ENCODE measurements at places on chromosomes 7 and 10.

DNA sequence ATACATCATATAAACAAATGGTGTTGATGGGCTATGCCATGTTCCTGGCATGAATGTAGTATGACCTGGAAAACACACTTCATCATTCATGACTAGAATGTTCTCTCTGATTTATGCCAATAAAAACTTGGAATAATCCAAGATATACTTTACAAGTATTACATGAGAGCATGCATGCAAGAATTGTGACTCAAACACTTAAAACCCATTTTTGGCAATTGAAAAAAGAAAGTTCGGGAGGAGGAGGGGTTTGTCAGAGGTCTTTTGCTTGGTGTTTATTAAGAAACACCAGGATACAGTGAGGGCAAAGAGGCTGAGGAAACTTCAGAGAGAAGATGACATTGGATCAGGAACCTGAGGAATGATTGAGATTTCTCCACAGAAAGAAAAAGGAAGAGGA lies 10.2 kb upstream of the CUL1 start:
- DNase-seq: no peak

- no peak for DNase-seq
Observed at GRCh38 chr7:95586951-95587301, 9.4 kb downstream of the PDK4 start.

- no peak for DNase-seq
Observed at GRCh38 chr7:151872531-151873401, 4.1 kb downstream of the PRKAG2 start.

DNA sequence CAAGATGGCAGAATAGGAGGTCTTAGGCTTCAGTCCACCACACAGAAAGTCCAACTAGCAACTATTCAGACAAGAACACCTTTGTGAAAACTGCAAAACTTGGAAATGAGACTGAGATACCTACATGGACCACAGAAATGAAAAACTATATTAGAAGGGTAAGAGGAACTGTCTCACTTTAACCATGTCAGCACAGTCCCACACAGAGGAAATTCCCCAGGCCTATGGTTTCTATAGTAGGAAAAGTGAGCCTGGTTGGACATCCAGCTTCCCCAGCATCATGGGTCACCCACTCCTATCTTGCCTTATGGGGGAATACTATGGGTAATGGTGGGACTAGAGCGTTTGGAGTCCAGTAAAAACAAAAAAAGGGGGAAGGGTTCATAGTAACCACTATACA lies 38.8 kb upstream of the CDK6 start:
- no peak for DNase-seq

GRCh38 chr10:48548531-48549135 lies 56.2 kb downstream of the ARHGAP22 start:
- no peak for DNase-seq

- DNase-seq: peak; percentile 90
Observed at GRCh38 chr7:46291601-46292150, 370.6 kb upstream of the IGFBP3 start.

- no peak for DNase-seq
Observed at GRCh38 chr7:49159536-49159935, 235.2 kb downstream of the CDC14C start.

GRCh38 chr7:52719677-52720076 lies 315.8 kb upstream of the POM121L12 start:
- no peak for DNase-seq

GRCh38 chr7:83708531-83708930 lies 59.6 kb upstream of the SEMA3E start:
- DNase-seq: no peak

DNA sequence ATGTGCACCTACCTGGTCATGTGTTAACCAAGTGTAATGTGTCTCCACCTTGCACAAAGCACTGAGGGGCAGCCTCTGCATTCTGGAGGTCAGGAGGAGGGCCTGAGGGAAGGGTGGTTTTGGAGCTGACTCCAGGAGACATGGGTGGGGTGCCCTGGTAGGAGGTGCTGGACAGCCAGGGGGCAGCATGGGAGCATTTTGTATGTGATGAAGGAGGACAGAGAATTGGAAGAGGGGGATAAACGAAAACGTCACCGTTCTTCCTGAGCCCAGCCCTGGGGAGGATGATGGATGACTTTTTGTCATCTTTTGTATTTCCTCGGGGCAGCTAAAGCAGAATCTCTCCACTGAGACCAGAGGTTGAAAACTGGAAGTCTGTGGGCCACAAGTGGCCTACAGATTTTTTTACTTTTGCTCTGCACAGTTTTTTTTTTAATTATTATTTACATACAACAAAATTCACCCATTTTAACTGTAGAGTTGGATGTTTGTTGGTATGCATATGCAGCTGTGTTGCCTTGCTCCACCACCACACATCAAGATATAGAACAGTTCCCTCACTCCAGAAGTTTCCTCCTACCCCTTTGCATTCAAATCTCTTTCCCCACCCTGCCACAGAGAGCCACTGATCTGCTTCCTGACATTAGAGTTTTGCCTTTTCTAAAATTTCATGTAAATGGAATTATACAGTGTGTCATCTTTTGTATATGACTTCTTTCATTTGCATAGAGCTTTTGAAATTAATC lies 242.5 kb downstream of the VTI1A start:
- peak; percentile 27 for DNase-seq

GRCh38 chr10:110209454-110209925 lies 2.1 kb downstream of the MXI1 start:
- DNase-seq: peak; percentile 88

- DNase-seq: no peak
Observed at GRCh38 chr7:122067077-122067476, 77.0 kb downstream of the AASS start.

GRCh38 chr7:158266817-158267741 lies 320.5 kb downstream of the PTPRN2 start:
- no peak for DNase-seq

GRCh38 chr7:48637382-48637781 lies 287.0 kb upstream of the CDC14C start:
- peak; percentile 1 for DNase-seq

- DNase-seq: peak; percentile 51
Observed at GRCh38 chr7:50502001-50502684, 52.0 kb upstream of the FIGNL1 start.

DNA sequence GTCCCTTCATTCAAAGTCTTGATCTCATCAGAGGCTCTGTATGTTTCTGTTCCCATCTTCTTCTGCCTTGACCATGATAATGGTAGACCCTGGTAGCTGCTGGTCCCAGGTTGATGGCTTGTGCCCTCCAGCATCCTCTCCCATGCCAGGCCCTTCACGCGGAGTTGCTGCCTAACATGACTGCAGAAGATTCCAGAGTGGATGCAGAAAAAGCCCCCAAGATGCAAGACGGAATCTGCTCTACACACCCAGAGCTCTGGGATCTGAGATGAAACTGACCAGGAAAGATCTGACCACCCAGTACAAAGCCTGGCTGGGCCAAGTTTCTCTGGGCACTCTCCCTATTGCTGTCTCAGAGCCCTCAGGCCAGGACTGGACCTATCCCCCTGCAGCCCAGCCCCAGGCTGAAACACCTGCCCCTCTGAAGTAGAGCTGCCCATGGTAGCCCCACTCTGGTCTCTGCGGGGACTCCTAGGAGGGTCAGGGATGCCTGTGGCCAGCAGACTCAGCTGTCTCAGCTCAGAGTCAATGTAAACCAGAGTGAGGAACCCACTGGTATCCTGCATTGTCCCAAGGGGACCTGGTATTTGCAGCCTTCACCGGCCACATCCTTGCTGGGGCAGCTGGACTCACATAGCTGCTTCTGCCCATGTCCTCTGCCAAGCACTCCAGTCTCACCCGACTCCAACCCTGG lies 9.5 kb upstream of the FRMD4A start:
- DNase-seq: no peak

DNA sequence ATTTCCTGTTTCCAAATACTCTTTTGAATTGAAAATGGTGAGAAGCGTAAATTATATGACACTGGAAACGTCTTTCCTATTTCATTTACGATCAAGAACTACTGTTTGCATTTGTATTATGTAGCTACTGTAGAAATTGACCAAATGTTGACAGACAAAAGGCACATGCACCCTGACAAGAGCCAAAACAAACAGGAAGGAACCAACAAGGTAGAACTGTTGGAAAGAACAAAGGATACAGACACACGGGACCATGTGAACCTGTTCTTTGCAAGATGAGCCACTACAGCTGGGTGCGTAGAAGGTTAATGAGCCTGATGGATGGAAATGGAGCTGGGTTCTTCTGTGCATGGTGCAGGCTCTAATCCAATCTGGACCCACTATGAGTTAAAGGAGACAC lies 48.4 kb upstream of the FZD8 start:
- no peak for DNase-seq

DNA sequence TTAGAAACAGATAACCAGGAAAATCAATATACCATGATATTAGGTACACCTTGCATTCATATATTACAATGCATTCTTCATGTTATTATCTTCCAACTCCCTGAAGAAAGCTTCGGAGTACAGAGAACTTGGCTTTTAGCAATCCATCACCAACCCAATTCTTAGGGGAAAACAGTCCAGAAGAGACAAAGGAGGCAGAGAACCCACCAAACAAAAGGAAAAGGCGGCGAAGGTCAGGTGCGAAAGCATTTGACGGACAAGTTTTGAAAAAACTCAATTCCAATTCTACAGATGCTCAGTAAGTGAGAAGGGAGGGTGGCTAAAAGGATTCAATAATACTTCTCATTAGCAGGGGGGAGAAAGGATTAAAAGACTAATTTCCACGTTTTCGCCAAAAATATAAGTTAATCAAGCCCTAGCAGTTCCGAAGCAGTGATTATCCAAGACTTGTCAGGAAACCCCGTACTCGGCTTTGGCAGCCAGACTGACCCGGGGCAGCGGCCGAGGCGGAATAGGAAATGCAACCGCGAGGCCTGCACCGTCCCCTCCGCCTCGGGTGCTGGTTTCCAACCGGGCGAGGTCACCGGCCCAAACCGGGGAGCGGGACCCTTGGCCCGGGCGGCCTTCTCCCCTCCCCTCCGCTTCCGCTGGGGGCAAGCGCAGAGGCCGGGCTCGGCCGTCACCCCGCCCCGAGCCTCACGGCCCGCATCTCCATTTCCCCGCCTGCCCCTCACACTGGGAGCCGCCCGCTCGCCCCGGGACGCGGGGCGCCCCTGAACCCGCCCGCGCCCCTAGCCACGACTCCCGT lies 747 bp downstream of the GDI2 start:
- DNase-seq: peak; percentile 10

DNA sequence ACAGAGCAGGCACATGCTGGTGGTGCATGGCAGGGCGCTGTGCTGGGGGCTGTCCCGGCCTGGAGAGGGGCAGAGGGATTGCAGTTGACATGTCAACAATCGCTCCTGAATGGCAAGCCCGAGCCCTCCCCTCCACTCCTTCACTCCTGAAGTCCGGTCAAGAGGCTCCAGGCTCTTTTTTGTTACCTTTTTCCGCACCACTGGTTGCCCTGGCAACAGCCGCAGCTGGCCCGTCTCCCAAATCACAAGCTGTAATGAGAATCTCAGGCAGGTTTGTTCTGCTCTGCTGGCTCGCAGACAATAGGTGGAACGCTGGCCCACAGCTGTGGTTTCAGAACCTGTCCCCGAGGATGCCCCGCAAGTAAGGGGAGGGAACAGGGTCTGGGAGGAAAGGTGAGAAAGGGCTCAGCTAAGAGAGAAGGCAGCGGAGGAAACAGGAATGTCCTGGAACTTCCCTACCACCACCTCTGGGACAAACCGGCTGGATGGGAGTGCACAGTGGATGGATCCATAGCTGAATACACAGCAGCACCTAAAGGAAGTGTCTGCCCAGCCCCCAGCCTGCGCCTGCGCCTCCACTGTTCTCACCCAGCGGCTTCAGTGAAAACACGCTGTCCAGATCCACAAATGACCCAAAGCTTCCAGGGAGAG lies 58.9 kb downstream of the CALML3 start:
- no peak for DNase-seq

DNA sequence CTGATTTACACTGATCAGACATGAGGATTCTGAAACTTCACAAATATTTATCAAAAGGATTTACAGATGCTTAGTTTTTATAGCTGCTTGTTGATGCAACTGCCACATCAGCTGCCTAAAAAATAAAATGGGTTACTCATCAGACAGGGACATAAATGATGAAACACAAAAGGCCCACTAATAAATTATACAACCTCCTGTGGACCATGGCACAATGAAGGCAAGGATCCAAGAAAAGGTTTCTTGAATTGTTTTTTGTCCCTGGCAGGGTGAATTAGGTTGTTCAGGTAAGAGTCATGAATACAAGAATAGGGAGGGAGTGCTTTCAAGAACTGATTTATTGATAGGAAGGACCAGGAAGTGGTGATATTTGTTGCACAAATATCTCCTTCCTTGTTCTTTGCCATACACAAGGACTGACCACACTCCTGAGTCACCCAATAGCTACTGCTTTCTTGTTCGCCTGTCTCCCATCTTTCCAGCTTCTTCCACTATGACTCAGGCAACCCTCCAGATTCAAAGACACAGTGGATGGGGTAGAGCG lies 234.5 kb downstream of the AHR start:
- peak; percentile 91 for DNase-seq

- DNase-seq: peak; percentile 28
Observed at GRCh38 chr7:132815696-132816311, 239.5 kb upstream of the PLXNA4 start.

DNA sequence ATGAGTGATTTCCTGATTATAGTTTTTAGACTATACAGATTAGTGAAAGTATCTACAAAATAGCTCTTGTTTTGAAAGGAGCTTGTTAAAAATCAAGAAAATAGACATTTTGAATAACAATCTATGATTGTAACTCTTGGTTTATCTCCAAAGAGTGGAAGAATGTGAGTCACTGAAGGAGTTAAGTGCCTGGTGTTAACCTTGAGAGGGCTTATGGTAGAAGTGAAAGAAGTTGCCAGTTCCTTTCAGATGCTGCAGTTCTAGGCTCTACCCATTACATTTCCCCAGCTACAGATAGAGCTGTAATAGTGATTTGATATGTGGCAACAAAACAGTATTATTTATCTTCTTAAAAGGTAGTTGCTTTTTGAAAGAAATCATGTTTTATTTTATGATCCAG lies 12.7 kb downstream of the NRBF2 start:
- DNase-seq: no peak

All from fibroblast of skin of scalp (primary cell).